ENCODE measurements at places on chromosomes 11 and 22.

DNA sequence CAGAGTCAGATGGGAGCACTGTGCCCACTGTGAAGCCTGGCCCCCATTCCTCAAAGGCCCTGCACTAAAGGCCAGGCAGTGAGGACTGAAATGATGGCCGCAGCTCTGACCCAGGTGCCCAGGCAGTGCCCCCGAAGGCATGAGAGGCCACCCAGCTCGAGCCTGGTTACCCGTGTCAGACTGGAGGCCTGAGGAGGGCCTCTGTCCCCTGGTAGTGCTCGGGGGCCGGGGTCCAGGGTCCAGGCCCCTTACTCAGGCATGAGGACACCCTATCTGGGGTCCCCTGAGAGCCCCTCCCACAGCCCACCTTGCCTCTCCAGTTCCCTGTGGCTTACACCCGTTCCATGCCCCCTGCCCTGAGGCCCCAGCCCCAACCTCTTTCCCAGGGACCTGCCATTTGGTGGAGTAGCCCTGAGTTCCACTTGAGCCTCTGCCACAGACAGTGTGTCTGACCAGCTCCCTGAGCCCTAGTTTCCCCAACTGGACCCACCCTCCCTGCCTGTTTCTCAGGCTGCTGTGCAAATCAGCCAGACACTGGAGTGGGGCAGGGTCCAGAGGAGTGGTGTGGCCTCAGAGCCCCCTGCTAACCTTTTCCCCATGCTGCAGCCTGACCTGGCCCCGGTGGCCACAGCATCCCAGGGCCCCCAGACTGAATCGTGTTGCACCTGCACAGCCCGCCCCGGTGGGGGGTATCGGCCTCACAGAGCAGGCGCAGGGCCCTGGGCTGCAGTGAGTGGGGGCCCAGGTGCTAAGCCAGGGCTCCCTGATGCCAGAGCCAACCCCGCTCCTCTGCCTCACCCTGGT lies 10.8 kb upstream of the ANKRD13D start:
- no peak for DNase-seq

- DNase-seq, result no peak
Measured at GRCh38 chr11:75308116-75308515, 43.3 kb downstream of the ARRB1 start.

GRCh38 chr11:8225589-8226036 lies 38.1 kb downstream of the LMO1 start:
- peak; percentile 66 for DNase-seq

DNA sequence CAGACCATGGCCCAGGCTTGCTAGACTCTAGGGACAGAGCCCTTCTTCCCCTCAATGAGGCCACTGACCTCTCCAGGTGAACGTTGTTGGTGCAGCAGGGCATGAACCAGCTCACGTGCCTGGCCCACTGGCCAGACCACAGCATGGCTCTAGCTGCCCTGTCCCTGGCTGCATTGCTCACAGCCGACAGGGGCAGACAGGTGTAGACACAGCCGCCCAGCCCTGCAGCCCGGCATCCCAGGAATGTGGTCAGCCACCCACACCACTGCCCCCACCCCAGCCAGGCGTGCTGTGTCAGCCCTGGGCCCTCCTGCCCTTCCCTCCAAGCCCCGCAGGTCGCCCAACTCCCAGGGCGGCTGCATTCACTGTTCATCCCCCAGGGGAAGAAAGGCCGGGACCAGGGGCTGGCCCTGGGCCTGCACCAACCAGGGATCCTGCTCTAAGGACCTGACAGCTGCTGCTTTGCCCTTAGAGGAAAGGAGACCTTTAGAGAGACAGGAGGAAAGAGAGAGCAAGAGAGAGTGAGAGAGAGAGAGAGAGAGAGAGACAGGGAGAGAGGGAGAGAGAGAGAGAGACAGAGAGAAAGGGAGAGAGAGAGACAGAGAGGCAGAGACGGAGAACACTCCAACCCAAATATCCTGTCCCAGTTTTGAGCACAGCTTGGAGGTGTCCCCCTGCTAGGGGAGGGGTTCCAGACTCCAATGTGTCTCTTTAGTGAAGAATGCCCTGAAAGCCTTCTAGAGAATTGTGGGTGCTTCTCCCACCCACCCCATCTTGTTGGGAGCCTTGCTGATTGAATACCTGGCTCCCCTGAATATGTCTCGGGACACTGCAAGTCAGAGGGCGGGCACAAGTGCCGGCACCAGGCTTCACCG lies 44.2 kb upstream of the LINC01488 start:
- no peak for DNase-seq

GRCh38 chr22:20606041-20606783 lies 98.8 kb downstream of the MED15 start:
- DNase-seq, result peak; percentile 61

GRCh38 chr11:86869531-86869930 lies 69.2 kb downstream of the PRSS23 start:
- no peak for DNase-seq

GRCh38 chr11:41245704-41246398 lies 213.6 kb downstream of the LRRC4C start:
- DNase-seq, result no peak

DNA sequence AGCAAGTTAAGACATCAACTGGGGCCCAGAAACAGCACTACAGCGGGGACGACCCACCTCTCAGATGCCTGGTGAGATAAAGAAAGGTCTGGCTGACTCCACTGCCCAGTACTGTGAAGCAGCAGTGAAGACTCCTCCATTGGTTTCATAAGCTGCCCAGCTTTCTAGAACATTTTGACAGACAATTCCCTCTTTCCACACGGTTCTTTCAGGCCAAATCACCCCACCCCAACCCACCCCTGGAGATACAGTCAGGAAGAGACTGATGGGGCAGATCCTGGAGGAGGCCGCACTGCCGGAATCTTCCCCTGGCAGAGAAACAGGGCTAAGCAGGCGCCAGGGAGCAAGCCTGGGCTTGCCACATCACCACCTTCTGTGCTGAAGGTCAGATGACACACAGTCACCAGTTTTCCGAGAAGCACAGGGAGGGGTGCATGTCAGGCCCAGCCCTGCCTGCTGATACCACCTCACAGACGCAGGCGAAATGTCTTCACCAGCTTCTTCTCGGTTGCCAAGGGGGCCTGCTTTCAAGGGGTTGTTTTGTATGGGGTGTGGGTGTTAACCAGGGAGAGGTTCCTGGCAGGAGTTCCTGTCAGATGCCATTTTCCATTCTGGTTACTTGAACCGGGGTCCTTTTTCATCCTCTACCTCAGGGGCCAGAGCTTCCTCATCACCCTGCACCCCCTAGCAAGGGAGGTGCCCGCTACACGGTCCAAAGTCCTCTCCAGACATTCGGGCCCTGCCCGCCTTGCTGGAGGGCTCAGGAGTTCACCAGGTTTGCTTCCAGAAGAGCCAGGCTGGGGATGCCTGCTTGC lies 1.4 kb upstream of the NEAT1 start:
- peak; percentile 86 for DNase-seq

DNA sequence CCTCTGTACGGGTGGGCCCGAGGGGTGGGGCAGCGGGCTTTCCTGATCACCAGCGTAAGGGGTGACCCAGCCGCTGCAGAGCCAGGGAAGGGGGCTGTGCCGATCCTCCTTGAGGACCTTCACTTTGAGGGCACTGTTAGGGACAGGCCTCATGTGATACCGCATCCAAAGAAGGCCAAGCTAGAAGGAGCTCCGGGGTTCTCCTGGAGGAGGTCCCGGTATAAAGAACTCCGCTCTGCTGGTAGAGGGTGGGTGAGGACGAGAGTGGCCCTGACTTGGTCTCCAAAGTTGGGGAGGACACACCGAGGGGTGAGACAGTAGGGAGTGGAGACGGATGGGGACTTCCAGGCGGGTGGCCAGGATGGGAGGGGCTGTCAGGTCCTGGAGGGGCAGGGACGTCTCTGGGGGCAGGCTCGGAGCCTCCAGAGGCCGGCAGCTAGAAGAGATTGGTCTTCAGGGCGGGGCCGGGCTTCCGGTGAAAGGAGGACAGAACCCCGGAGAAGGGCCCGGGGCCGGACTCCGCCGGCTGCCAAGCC lies 4.6 kb downstream of the PHOX2A start:
- no peak for DNase-seq

- no peak for DNase-seq
Measured at GRCh38 chr11:122634501-122634900, 21.0 kb upstream of the UBASH3B start.

GRCh38 chr22:48449466-48450187 lies 1378.0 kb downstream of the BRD1 start:
- no peak for DNase-seq

GRCh38 chr11:20535271-20535881 lies 64.0 kb upstream of the SLC6A5 start:
- no peak for DNase-seq

DNA sequence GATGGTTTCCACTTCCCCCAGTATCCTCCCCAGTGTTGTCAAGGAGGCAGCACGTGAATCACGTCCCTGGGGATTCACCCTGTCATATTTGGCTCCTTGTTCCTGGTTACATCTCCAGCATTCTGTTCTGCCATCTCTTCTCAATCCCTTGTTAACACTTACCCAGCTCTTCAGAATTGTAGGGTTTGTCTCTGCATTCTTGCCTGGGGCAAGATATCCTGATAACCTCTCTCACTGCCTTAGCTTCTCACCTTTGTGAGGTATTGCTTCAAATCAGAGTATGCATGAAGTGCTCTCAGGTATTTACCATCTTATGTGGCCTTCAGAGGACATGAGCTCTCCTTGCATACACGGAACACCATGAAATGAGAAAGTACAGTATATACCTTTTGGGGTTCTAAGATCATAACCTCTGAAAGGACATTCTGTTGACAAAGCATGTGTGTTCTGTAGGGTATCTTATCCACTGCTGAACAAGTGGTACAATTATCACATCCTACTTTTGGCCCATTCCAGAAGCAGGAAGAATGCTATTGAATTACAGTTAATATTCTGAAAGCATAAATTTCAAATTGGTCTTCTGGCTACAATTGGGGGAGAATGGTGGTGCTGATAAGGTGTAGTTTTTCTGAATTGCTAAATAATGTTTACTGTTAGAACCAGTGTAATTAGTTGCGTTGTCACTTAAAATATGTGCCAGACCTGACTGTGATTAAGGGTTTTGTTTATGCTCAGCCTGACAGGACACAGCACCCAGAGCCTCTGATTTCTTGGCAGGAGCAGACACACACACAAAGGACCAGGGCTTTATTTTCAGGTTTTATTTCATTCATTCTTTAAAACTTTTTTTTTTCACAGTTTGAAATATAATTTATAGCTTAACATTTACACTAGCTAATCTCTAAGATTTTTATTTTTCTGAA lies 32.7 kb downstream of the VSTM5 start:
- no peak for DNase-seq

GRCh38 chr11:127136438-127136837 lies 135.9 kb upstream of the KIRREL3 start:
- no peak for DNase-seq

DNA sequence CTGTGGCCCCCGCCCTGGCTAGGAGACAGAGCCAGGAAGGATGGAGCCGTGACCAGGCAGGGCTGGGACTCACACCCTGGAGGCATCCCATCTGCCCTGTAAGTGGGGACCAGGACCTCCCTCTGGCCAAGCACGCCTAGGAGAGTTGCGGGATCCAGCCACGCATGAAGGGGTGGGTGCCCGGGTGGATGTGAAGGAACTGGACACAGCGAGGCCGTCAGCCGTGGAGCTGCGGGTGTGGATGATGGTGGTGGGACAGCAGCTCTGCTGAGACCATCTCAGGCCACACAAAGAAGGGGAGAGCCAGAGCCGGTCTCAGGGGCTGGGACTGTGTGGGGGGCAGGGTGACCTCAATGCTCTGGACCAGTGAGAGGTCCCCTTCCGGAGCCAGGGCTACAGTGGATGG lies 746.4 kb downstream of the BRD1 start:
- no peak for DNase-seq

DNA sequence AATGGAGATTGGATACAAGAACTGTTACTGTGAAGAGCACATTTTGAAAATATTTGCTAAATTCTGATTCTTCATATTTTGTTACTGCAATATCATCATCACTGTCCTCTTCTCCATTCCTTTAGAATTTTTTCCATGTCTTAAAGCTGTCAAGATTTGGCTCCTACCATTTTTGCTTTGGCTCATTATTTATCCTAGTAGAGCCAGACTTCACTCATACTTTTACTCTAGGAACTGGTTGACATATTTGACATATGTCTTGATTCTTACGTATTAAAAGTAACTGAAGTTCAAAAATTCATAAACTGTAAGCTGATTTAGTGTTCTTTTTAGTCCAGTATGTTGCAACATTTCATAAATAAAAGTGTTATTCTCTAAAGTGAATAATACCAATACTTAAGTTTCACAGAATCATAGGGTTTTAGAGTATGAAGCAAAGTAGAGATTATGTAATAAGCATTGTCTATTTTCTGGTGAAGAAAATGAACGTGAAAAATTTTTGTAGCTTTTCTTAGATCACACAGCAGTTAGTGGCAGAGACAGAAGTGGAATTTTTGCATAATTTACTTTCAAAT lies 225.6 kb downstream of the TMEM135 start:
- no peak for DNase-seq

DNA sequence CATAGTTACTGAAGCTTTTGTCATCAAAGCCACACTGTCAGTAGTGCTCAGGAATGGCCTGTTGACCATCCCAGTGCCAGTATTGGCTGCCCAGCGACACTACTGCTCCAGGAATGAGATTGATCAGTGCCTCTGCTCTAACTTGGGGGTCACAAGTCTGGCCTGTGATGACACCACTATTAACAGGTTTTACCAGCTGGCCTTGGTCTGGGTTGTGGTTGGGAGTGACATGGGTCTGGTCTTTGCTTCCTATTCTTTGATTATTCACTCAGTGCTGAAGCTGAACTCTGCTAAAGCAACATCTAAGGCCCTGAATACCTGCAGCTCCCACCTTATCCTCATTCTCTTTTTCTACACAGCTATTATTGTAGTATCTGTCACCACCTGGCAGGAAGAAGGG lies 21.5 kb downstream of the OR56B4 start:
- no peak for DNase-seq

DNA sequence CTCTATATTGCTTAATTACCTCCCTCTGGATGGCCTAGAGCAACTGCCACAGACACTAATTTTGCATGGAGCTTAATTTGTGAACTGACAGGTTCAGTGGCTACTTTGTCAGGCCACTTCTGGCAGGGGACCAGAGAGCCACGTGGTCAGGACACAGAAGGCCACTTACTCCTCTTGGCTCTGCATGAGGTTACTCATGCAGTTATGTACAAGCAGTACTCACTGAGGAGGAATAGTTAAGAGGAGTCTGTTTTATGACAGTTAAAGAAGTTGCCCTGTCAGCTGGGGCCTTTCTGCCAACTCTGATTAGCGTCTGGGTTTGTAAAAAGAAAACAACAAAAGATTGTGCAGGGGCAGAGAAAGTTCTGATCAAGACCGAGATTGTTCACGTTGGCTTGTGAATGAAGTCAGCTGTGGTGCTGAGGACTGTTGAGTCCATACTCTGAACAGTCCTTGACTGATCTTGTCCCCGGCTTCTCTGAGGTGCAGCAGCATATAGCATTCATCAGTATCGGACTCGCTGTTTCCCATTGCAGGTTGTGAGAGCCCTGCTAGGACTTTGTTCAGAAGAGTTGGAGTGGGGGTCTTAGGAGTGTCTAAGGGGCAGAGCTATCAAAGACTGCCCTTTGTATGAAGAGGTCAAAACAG lies 41.4 kb downstream of the PPFIBP2 start:
- no peak for DNase-seq
